ENCODE measurements at places on chromosomes 3 and 15.

GRCh38 chr3:134608771-134609435 lies 41.9 kb downstream of the KY start:
- no peaks in the 10 kb centered on the region for H3K36me3 ChIP-seq
- peaks cover 8% of the 10 kb centered on the region for H3K27me3 ChIP-seq
- no peak overlapping the region for H3K27ac ChIP-seq
- no peak overlapping the region for H3K4me3 ChIP-seq

DNA sequence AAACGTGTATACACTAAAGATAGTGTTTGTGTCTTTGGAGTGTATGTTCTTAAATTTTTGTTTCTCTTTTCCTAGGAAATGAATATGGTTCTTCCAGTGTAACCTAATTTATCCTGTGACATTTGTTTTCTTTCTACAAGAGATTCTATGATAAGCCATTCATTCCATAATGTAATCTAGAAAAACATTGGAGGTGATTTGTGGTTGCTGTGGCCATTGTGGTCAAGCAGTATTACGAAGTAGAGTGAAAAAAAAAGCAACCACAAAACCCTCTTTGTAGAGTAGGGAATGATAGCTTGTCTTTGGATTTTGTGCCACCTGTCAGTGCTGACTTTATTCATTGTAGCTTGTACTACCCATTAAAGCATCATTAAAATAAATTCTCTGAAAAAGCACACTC lies 1209.6 kb downstream of the ZPLD1 start:
- no peaks in the 10 kb centered on the region for H3K36me3 ChIP-seq
- DNase-seq = no peak
- H3K4me3 ChIP-seq = no peak overlapping the region
- H3K4me1 ChIP-seq = no peaks in the 10 kb centered on the region
- H3K27ac ChIP-seq = no peak overlapping the region
- no peaks in the 10 kb centered on the region for H3K27me3 ChIP-seq

DNA sequence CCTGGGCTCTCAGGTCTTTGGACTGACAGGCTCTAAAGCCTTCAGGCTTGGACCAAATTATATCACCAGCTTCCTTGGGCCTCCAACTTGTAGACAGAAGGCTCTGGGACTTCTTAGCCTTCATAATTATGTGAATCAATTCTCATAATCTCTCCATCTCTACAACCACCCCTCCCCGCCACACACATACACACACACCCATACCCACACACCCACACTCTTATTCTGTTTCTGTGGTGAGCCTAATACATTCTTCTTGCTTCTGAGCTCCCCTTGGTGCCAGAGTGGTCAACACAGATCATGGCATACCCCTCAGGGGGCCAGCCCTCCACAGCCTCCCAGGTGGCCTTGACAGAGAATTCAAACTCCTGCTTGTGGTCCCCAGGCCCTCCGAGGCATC lies 5.6 kb upstream of the NUP210 start:
- no peak overlapping the region for H3K4me3 ChIP-seq
- no peak for DNase-seq
- H3K27me3 ChIP-seq = no peaks in the 10 kb centered on the region
- H3K4me1 ChIP-seq = peaks cover 19% of the 10 kb centered on the region
- no peak overlapping the region for H3K27ac ChIP-seq

- H3K36me3 ChIP-seq = no peaks in the 10 kb centered on the region
- DNase-seq = no peak
- H3K27ac ChIP-seq = no peak overlapping the region
Observed at GRCh38 chr3:27675287-27675686, 46.8 kb downstream of the EOMES start.

GRCh38 chr15:80551348-80551747 lies 143.8 kb upstream of the ABHD17C start:
- H3K27me3 ChIP-seq = peaks cover 8% of the 10 kb centered on the region
- no peak for DNase-seq
- no peak overlapping the region for H3K4me3 ChIP-seq
- no peaks in the 10 kb centered on the region for H3K36me3 ChIP-seq
- H3K4me1 ChIP-seq = no peaks in the 10 kb centered on the region
- no peak overlapping the region for H3K27ac ChIP-seq

DNA sequence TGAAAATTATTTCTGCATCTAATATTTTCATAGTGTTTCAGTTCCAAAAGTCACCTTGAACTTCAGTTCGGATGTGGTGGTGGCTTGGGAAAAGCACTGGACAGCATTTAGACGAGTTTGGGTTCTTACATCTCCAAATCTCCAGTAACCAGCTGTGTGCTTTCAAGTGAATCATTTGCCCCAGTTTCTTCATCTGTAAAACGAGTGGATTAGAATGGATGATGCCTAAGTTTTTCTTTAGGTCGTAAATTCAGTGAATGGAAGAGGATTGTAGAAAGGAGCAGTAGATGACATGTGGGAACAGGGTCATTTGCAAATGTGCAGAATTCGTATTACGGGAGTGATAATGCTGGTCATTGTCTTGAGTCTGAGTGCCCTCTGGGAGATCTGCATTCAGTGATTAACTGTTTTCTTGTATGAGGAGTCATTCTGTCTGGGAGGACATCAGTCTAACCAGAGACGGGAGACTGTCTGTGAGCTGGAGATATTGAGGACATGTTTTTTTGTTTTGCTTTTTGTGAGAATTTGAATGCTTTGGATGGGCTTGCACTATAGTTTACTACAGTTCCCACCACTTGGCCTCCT lies 641.6 kb upstream of the TBL1XR1 start:
- no peak overlapping the region for H3K27ac ChIP-seq
- no peaks in the 10 kb centered on the region for H3K36me3 ChIP-seq
- no peaks in the 10 kb centered on the region for H3K27me3 ChIP-seq

- DNase-seq = no peak
- no peaks in the 10 kb centered on the region for H3K4me1 ChIP-seq
- H3K36me3 ChIP-seq = no peaks in the 10 kb centered on the region
- no peaks in the 10 kb centered on the region for H3K27me3 ChIP-seq
- no peak overlapping the region for H3K4me3 ChIP-seq
- H3K27ac ChIP-seq = no peak overlapping the region
Observed at GRCh38 chr15:81526029-81526428, 152.0 kb upstream of the TMC3 start.

DNA sequence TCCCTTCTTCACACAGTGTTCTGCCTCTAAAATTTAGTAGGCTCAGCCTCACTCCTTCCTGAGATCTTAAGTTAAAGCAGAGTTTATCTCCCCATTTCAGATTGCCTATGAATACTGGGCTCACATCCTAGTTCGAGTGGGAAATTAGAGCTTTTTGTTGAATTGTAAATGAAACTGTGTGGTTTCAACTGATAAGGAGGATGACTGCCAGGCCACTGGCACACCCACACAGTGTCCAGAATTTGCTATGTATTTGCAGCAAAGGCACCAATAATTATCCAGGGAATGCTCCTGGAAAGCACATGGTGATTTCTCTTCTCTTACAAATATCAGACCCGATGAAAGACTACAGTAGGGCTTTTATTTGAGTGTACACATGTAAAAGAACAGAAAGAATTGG lies 308.1 kb upstream of the COL8A1 start:
- no peak overlapping the region for H3K4me3 ChIP-seq
- peaks cover 3% of the 10 kb centered on the region for H3K4me1 ChIP-seq
- no peak overlapping the region for H3K27ac ChIP-seq
- H3K27me3 ChIP-seq = no peaks in the 10 kb centered on the region
- H3K36me3 ChIP-seq = no peaks in the 10 kb centered on the region

- no peak overlapping the region for H3K27ac ChIP-seq
- DNase-seq = no peak
- H3K27me3 ChIP-seq = no peaks in the 10 kb centered on the region
- H3K4me1 ChIP-seq = no peaks in the 10 kb centered on the region
- no peaks in the 10 kb centered on the region for H3K36me3 ChIP-seq
Observed at GRCh38 chr3:165532851-165533250, 304.4 kb downstream of the BCHE start.

- no peaks in the 10 kb centered on the region for H3K27me3 ChIP-seq
- H3K4me1 ChIP-seq = no peaks in the 10 kb centered on the region
- no peak overlapping the region for H3K4me3 ChIP-seq
- no peak for DNase-seq
Observed at GRCh38 chr3:58106640-58107039, 98.4 kb downstream of the FLNB start.

- H3K27me3 ChIP-seq = peaks cover 11% of the 10 kb centered on the region
- no peak overlapping the region for H3K27ac ChIP-seq
- DNase-seq = no peak
- H3K36me3 ChIP-seq = no peaks in the 10 kb centered on the region
- no peaks in the 10 kb centered on the region for H3K4me1 ChIP-seq
Observed at GRCh38 chr3:10367506-10367905, 46.6 kb upstream of the SEC13 start.

- no peak for DNase-seq
- H3K4me3 ChIP-seq = no peak overlapping the region
- no peaks in the 10 kb centered on the region for H3K36me3 ChIP-seq
- no peaks in the 10 kb centered on the region for H3K27me3 ChIP-seq
- no peaks in the 10 kb centered on the region for H3K4me1 ChIP-seq
Observed at GRCh38 chr3:160956785-160957184, 148.4 kb downstream of the B3GALNT1 start.

DNA sequence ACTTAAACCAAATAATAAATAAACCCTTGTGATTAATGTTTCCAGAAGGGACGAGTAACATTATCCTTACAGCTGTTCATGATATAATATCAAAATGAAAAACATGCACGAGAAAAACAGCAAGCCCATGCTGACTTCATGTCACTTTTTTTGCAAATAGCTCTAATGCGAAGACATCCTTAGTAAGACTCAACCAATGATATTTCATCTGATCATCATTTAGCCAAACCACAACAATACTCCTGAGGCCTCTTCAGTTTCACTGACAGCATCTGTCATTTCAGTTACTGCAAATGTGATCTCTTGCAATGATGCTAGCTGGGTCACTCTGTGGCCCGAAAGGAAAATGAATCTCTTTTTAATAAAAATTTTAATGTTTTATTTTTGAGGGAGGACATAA lies 74.0 kb downstream of the POLR2M start:
- no peak overlapping the region for H3K4me3 ChIP-seq
- H3K4me1 ChIP-seq = no peaks in the 10 kb centered on the region
- DNase-seq = peak; percentile 20
- no peak overlapping the region for H3K27ac ChIP-seq
- peaks cover 4% of the 10 kb centered on the region for H3K27me3 ChIP-seq
- no peaks in the 10 kb centered on the region for H3K36me3 ChIP-seq

GRCh38 chr3:99704417-99704816 lies 66.0 kb downstream of the COL8A1 start:
- no peak for DNase-seq
- no peak overlapping the region for H3K27ac ChIP-seq
- no peaks in the 10 kb centered on the region for H3K36me3 ChIP-seq
- H3K4me3 ChIP-seq = no peak overlapping the region
- no peaks in the 10 kb centered on the region for H3K4me1 ChIP-seq

GRCh38 chr3:115624029-115624741 lies 875 bp downstream of the GAP43 start:
- no peaks in the 10 kb centered on the region for H3K4me1 ChIP-seq
- peaks cover 12% of the 10 kb centered on the region for H3K27me3 ChIP-seq
- DNase-seq = no peak
- no peak overlapping the region for H3K4me3 ChIP-seq

GRCh38 chr3:166270429-166270828 lies 433.2 kb upstream of the BCHE start:
- DNase-seq = no peak
- H3K4me1 ChIP-seq = no peaks in the 10 kb centered on the region
- no peak overlapping the region for H3K27ac ChIP-seq
- H3K36me3 ChIP-seq = no peaks in the 10 kb centered on the region
- H3K27me3 ChIP-seq = no peaks in the 10 kb centered on the region

GRCh38 chr3:116186049-116186448 lies 259.2 kb downstream of the LSAMP start:
- no peak overlapping the region for H3K4me3 ChIP-seq
- H3K27me3 ChIP-seq = no peaks in the 10 kb centered on the region
- H3K4me1 ChIP-seq = no peaks in the 10 kb centered on the region
- H3K36me3 ChIP-seq = no peaks in the 10 kb centered on the region
- no peak for DNase-seq

- H3K27me3 ChIP-seq = no peaks in the 10 kb centered on the region
- peaks cover 5% of the 10 kb centered on the region for H3K4me1 ChIP-seq
- H3K36me3 ChIP-seq = no peaks in the 10 kb centered on the region
- DNase-seq = no peak
Observed at GRCh38 chr3:12869035-12869621, 27.8 kb upstream of the RPL32 start.

GRCh38 chr3:143306407-143306806 lies 186.8 kb downstream of the CHST2 start:
- H3K27ac ChIP-seq = 0 out of 2 replicates have a peak overlapping the region, but pooled peaks have one; percentile 5
- H3K4me1 ChIP-seq = peaks cover 30% of the 10 kb centered on the region
- no peak for DNase-seq
- H3K36me3 ChIP-seq = no peaks in the 10 kb centered on the region
- H3K27me3 ChIP-seq = no peaks in the 10 kb centered on the region

DNA sequence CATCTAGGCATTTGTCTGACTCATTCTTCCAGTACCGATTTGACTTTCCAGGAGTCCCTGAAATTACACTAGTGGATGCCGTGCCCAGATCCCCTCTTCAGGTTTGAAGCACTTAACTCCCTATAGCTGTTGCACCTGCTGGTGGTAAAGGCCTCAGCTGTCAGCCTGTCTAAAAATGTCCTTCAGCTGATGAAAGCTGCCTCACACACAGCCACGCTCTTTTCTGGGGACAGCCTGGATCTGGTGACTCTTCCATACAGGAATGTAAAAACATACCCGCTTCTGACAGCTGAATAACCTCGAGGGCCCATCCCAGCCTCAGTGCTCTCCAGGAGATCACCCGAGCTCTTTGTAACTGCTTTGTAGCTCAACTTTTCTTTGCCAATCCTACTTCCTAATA lies 534.1 kb upstream of the GRM7 start:
- no peaks in the 10 kb centered on the region for H3K36me3 ChIP-seq
- DNase-seq = no peak
- H3K27ac ChIP-seq = no peak overlapping the region
- no peaks in the 10 kb centered on the region for H3K27me3 ChIP-seq
- H3K4me3 ChIP-seq = no peak overlapping the region

DNA sequence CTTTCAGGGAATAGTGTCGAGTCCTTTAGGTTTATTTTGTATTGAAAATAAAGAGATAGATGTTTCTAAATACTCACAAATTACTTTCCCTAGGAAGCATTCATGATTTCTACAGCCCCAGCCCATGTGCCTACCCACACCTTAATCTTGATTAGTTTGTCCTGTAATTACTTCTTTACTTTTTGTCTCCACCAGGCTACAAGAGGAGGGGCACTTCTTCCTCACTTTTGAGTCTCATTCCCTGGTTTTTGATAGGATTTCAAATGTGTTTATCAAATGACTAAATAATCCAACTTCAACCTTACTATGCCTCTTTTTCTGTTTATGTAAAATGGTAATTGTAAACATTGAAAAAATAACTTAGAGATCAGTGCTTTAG lies 1.8 kb downstream of the PXK start:
- H3K36me3 ChIP-seq = peaks cover 25% of the 10 kb centered on the region
- H3K4me3 ChIP-seq = peak overlapping the region; percentile 88
- DNase-seq = no peak
- no peaks in the 10 kb centered on the region for H3K27me3 ChIP-seq

- H3K4me3 ChIP-seq = no peak overlapping the region
- no peaks in the 10 kb centered on the region for H3K27me3 ChIP-seq
Observed at GRCh38 chr3:155960060-155960459, 89.6 kb downstream of the GMPS start.

DNA sequence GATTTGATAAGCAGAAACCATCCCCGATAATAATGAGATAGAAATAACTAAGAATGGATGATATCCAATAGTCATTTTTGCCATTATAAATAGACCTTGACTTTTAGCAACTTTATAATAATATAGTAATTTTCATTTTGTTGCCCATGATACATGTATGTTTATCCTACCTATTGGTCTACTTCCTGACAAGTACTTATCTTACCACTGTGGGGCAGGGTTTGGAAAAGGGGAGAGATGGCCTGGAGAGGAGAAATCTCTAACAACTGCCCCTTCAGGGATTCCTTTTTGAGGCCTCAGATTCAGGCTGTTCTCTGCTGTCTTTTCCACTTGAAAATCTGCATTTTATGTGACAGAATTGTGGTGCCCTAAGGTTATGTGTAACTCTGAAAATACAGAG lies 42.2 kb downstream of the FAM98B start:
- no peak for DNase-seq
- no peak overlapping the region for H3K27ac ChIP-seq
- H3K4me1 ChIP-seq = no peaks in the 10 kb centered on the region
- no peaks in the 10 kb centered on the region for H3K27me3 ChIP-seq
